Renal cortex interstitium (tissue), 15 donors: ENCODE measurements at places on chromosomes 11 and 22. TPM values are rescaled to one million over a fixed set of nuclear protein-coding genes. Genes with fewer than 3 reads are reported as not detected.

GRCh38 chr11:70167120-70167519 lies 36.0 kb upstream of the FADD start:
- DNase-seq, result no peak

- DNase-seq, result no peak
These were observed 46.4 kb downstream of the ME3 start for GRCh38 chr11:86625981-86626380.

- no peak for DNase-seq
These were observed 46.7 kb upstream of the MTNR1B start for GRCh38 chr11:92922731-92923130.

DNA sequence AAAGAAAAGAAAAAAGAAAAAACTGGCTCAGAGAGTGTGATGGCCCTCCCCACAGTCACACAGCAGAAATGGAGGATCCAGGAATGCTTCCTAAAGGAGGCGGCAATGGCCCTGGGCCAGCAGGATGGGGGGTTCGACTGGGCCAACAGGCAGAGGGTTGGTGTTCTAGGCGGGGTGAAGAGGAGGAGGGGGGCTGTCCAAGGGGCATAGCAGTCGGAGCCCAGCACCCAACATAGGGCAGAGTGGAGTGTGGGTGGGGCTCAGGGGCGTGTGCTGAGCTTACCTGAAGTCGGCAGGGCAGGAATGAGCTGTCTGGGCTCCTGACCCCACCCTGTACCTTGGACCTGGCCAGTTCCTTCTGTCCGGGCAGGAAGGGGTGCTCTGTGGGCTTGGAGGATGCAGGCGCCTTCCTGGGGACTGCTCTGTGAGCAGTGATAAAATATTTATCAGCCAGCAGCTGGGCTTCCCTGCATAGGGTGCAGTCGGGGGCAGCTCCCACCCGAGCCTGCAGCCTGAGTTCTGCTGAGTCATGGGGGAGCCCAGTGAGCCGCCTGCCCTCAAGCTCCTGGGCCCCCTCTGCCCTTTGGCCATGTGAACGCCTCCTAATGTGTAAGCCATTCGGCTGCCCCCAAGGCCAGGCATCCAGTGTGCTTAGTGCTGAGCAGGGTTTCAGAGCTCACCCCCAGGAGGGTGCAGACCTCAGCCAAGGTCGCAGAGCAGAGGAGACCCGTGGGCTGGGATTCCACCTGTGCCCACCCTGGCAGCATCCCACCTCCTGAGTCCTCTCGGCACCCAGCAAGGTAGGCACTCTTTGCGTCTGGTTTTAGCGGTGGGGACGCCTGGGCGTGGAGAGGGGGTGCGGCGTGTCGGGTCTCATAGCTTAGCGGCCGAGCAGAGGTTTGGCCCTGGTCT lies 25.3 kb upstream of the PRR5 start:
- DNase-seq, result no peak

DNA sequence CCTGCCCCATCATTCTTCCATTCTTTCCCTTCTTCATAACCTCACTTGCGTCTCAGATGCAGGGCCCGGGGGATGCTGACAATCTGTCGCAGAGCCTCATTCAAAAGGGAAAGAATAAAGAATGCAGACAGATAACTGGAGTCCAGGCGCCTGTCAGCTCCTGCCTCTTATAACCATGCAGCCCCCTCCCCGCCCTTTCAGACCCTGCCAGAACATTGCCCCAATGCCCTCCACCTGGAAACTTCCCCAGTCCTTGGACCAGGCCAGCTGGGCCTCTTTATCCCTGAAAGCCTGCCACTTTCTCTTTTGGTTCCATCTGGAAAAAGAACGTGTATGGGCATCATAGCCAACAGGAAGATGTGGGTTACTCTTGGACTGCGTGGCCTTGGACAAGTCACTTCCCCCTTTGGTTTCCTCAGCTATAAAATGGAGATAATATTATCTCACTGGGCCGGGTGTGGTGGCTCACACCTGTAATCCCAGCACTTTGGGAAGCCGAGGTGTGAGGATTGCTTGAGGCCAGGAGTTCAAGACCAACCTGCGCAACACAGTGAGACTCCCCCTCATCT lies 2.1 kb upstream of the TCF20 start:
- no peak for DNase-seq

DNA sequence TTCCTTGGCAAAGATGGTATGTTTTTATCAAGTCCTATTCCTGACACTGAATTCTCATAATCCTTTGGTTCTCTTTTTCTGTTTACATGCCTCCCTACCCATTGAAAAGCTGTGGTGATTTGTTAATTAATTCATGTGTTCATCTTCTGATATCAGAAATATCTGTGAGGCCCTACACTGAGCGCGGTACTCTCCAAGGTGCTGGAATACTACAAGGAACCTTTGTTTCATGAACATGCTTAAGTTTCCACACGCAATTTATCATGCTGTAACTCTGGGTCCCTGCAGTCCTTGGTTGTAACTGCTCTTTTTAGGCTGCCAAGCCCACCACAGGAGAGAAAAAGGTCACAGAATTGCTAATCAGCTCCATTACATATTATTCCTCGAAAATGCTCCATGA lies 331.8 kb downstream of the FAT3 start:
- DNase-seq, result peak; percentile 21

Gene ANO1
- polyA plus RNA-seq, result 16.7 TPM

Gene P2RY2
- 0.50 TPM for polyA plus RNA-seq

GRCh38 chr22:49687333-49687732 lies 140.3 kb downstream of the BRD1 start:
- no peak for DNase-seq

DNA sequence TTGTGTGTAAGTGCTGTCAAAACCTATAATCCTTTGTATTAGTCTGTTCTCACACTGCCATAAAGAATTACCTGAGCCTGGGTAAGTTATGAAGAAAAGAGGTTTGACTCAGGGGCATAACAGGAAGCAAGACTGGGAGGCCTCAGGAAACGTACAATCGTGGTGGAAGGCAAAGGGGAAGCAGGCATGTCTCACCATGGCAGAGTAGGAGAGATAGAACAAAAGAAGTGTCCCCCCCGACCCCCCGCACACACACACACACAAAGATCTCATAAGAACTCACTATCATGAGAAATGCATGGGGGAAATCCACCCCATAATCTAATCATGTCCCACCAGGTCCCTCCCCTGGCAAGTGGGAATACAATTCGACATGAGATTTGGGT lies 2.3 kb upstream of the USP28 start:
- DNase-seq, result no peak

DNA sequence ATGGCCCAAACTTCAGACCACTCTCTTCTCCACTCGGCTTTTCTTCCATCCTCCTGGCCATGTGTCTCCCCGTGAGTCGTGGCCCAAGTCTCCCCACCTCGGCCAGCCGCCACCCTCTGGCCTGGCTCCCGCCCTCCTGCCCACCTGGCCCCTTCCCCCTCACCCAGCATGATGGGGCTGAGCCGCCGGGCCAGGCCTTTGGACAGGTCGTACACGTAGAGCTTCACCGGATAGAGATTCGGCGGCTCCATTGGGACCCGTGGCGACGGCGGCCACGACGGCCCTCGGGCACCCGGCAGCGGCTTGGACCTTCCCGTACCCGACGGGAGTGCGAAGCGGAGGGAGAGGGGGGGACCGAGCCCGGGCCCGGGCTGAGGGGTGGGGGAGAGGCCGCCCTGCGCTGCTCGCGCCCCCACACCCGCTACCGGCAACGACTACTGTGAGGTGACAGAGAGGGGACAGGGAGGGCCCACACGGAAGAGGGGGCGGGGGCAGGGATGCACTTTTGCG lies at the start of gene DESI1:
Gene DESI1, minus strand, starts transcription at position 455 of the 510 bp plus-strand sequence. Its CDS starts 204 bp downstream, at position 251.
- peak; percentile 41 for DNase-seq

GRCh38 chr22:25781801-25782200 lies 39.8 kb downstream of the MYO18B start:
- no peak for DNase-seq

GRCh38 chr22:27676545-27677213 lies 124.9 kb downstream of the MN1 start:
- DNase-seq, result no peak

Gene SPDYC
- not detected for polyA plus RNA-seq

DNA sequence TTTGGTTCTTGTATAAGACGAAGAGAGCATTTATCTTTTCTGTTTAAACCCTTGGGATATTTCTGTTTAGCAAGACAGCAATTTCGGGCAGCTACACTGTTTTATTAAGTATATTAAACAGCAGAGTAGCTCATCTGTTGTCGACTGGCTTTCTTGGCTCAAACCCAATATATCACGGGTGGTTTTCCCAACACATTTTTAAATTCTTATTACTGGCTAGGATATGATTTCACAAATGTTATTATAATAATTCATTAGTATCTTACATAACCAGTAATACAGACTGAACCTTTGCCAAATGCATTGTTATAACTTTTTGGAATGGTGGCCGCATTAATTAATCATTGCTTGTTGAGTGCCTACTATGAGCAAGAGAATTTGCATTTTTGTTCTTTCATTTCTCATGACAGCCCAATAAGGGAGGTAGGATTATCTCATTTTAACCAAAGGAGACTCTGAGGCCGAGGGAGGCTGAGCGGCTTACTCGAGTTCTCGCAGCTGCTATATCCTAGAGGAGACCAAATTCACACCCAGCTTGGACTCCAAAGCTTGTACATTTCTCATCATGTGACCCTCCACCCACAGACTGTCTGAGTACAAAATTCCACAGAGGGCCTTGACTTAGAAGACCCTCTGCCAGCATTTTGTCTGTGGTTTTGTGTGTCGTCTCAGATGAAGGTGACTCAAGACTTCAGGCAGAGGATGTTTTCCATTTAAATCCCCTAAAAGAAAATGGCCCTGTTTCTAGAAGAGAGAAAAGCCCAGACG lies 304.9 kb downstream of the NTM start:
- no peak for DNase-seq

DNA sequence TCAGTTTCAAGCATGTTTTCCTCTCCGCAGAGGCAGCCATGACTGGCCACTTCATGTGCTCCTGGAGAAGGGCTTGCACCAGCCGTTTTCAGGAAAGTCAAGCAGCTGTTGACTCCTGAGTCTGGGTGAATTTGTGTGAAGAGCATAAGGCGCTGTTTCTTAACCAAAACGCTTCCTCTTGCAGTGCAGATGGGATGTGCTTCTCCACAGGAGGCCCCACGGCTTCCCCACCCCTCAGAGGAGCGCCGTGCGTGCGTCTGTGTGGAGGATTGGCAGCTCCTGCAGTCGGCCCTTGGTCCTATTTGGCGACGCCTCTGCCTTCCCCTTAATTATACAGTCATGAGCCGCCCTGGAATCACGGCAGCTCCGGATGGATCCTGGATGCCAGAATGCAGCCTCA lies 54.1 kb upstream of the B3GAT1 start:
- DNase-seq, result no peak

- DNase-seq, result no peak
These were observed 29.4 kb downstream of the LRP5 start for GRCh38 chr11:68341557-68342458.

DNA sequence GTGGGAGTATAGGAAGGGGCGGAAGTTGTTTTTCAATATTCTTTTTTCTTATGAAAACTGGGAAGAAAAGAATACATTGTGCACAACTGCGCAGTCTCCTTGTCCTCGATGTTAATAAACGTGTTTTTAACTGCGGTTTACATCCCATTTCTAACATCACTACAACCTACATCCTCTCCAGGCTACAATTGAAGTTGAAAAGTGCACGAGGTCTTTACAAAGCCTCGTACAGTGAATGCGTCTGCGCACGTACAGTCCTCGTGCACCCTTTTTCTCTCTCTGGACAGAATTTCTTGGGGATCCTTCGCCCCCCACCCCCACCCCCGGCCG lies 102.4 kb downstream of the WT1 start:
- DNase-seq, result no peak

Gene TIMP3
- 137 TPM for polyA plus RNA-seq

DNA sequence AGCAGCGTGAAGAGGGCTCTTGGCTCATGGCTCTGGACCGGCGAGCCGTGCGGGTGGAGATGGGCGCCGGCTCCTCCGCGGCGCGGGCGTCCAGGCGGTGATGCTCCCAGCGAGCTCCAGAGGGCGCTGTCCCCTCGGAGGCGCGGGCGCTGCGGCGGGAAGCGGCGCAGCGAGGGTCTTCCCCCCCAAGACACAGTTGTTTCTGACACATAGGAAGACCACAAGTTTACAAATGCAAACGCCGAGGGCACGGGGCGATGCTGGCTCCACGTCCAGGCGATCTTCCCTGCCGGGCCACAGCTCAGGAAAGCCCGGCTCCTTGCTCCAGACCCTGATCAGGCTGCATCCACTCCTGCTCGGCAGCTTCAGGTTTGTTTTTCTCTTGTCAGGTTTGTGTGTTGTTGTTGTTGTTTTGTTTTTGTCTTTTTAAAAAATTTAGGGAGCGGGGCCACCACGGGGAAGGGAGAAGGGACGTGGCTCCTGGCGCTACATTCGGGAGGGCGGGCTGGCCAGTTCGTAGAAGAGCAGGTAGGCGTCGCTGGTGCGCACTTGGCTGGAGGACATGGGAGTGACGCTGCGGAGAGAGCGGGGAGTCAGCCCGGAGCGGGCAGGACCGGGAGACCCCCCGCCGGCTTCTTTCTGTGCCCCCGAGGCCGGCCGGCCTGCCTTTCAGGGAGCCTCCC lies 10.0 kb upstream of the MFRP start:
- DNase-seq, result peak; percentile 75

Gene NDUFV1
- 201 TPM for polyA plus RNA-seq

DNA sequence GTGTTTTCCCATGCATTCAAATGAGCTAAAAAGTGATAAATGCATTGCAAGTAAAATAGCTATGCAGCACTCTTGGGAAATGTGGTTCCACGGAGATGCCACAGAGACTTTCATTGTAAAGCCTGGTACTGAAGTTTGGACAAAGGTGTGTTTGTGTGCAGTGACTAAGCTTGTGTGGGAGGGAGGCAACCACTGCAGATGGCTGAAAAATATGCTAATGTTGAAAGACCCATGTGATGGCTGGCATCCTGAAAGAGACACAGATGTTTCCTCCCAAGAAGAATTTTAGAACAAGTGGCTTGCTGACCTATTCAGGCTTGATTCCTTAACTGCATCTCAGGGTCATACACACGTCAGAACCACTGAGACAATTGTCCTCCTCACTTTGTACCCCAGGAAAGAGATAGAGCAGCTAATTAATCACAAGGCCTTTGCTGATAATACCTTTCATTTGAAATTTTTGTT lies 73.8 kb downstream of the FAM76B start:
- DNase-seq, result no peak

Gene TYR
- polyA plus RNA-seq, result 0.09 TPM
